Activated T-helper 1 cell treated with anti-CD3 and anti-CD28 coated beads, Interleukin-2, amount 50 U/mL, for 16 hours (primary cell): ENCODE measurements at places on chromosomes 3 and 15.

- DNase-seq, result no peak
These were observed 114.7 kb downstream of the GADL1 start for GRCh38 chr3:30779686-30780287.

GRCh38 chr15:64443016-64443415 lies 17.4 kb upstream of the ZNF609 start:
- DNase-seq, result no peak

DNA sequence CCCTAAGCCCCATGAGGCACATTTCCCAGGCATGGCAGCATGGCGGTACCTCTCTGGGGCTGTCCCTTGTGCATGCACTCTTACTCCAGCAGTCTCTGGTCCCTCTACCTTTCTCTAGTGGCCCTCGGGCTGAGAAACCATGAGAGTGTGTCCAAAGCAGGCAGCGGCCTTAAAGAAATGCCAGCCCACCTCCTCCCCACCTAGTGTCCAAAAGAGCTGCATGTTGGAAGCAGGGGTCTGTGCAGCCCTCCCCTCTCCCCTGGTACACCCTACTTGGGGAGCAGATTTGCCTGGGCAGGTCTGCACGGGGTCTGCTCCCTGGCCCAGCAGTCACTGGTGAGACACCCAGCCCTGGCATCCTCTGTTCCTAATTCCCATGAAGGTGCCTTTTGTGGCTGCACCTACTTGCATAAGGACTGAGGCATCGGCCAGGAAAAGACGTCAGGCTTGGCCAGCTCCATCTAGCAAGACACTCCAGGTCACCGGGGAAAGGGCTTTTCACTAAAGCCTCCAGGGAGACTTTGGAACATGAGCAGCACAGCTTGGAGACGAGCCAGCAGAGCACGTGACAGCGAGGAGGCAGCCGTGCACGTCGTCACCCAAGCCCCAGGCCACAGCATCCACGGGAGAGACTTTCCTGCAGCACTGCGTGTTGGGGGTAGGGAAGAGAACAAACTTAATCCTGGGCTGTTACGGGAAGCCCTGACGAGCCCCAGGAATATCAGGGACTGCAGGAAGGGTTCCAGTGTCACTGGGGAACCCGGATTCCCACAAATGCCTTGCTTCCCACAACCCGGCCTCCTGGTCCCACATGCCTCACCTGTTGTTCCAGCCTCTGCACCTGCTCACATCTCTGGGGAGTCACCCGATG lies 38.8 kb downstream of the TM2D3 start:
- DNase-seq, result no peak

DNA sequence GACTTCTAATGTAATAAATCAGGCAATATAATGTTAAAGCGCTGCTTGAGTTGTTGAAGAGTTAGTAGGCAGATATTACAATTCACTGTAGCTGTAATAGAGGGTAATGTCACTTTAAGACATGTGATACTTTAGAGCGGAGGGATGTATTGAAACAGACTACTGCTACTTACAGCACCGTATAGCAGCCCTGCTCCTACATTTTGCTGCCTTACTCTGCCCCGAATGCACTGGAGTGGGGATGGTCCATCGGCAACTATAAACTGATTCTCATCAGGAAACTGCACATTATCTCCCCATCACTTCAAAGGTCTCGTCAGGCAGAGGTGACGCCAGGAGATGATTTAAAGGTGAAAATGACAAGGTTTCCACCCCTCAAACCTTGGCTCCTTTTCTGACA lies 349.7 kb upstream of the SUCLG2 start:
- DNase-seq, result no peak

DNA sequence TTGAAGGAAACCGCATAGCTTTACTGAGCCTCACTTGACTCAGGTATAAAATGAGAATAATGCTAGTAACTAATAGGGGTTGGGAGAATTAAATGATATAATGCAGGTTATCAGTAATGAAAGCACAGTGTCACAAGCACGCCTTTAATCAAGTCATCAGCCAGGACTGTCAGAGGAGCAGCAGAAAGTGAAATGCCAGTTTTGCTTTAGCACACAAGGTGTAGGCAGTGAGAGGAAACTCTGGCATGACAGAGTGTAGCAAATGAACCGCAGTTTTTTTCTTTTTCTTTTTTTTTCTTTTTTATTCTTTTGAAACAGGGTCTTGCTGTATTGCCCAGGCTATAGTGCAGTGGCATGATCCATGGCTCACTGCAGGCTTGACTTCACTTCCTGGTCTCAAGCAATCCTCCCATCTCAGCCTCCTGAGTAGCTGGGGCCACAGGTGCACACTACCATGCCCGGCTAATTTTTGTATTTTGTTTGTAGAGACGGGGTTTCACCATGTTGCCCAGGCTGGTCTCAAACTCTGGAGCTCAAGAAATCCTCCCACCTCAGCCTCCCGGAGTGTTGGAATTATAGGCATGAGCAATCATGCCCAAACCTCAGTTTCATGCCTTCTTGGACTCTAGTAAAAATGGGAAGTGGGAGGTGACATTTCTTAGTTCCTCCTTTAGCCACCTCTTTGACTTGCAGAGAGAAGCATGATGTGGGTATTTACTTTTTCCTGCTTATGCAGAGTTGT lies 9.7 kb upstream of the SCAANT1 start:
- no peak for DNase-seq

GRCh38 chr3:104523136-104523535 lies 843.6 kb upstream of the ALCAM start:
- DNase-seq, result no peak

- DNase-seq, result no peak
These were observed 109.5 kb downstream of the CGGBP1 start for GRCh38 chr3:87949189-87949878.

GRCh38 chr3:18252578-18252977 lies 172.6 kb downstream of the SATB1 start:
- DNase-seq, result no peak
